Mesenteric fat pad (tissue), 1 donor: ENCODE measurements at places on chromosomes 2 and 18.
A peak's percentile ranks its signal among the peaks of the same experiment; 100 is the strongest.

- DNase-seq: no peak
Observed at GRCh38 chr2:234705108-234705507, 208.2 kb upstream of the ARL4C start.

DNA sequence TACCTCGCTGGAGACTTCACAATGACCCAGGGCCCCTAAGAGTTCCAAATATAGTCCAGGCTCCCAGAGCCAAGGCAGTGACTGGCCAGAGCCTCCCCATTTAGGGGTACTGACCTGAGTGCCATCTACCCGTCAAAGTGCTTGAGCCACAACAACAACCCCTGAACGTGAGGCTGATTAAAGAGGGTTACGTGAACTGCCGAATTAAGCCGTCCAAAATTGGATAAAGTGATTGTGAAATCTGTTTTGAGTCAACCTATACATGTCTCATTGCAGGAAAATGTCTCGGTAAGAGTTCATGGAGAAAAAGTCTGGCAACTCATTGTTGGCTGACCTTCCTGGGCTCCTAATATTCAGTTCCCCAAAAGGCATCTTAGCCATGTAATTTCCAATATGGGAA, 116.3 kb downstream of the TTC32 start:
- DNase-seq: no peak

DNA sequence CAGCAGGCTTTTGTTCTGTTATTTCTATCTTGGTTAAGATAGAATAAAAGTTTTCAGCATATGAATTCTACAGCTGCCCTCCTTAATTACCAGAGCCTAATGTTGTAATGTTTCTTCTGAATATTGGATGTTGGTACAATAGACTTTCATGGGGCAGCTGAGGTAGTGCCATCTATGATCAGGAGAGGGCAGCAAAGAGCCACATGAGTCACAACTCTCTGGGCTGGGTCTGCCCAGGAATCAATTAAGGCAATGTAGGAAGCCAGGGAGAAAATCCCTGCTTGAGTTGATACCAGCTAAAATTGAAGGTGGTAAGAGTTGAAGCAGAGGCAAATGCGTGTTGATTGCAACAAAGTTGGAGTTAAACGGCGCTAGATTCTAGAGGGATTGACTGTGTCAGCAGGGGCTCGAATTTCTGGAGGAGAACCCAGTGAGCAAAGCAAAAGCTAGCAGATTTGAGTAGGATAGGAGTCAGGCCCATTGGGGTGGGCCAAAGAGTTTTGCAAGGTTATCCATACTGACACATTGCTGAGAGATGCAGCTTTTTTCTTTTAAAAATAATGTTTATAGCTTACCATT, 10.6 kb upstream of the MC5R start:
- DNase-seq: no peak

DNA sequence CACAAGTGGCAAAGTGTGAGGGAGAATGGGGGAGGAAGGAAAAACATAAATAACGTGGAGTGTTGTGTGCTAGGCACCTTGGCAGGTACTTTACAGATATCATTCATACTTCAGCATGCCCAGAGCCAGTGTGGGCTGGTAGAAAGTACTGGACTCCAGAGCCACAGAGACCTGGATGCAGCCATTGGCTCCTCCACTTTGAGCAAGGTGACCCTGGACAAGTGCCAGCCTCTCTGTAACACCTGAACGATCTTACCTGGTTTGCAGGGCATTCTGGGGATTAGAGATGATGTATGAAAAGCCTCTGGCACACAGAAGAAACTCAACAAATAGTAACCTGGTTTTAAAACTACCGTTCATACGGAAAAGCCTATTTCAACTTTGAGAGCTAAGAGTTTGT, 6.3 kb downstream of the LOXHD1 start:
- DNase-seq: no peak

GRCh38 chr2:167686691-167687090, 560.7 kb downstream of the STK39 start:
- DNase-seq: no peak

- DNase-seq: no peak
Observed at GRCh38 chr2:178997477-178997876, 52.5 kb downstream of the CCDC141 start.

DNA sequence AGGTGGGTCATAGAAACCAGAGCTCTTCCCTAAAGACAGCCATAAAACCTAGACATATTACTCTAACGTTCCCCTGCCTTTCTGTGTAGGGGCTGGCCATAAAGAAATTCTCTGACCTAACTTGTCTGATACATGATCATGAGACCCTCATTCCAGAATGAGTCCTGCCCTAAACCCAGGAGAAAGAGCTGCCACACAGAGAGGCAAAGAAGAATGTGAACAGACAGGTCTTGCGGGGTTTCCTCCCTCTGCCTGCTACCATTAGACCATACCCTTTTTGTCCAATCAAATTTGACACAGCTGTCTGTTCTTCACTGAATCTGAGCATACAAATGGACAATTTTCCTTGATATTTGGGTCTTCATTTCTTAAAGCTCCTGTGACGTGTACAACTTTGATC, 198.8 kb upstream of the LHCGR start:
- no peak for DNase-seq

DNA sequence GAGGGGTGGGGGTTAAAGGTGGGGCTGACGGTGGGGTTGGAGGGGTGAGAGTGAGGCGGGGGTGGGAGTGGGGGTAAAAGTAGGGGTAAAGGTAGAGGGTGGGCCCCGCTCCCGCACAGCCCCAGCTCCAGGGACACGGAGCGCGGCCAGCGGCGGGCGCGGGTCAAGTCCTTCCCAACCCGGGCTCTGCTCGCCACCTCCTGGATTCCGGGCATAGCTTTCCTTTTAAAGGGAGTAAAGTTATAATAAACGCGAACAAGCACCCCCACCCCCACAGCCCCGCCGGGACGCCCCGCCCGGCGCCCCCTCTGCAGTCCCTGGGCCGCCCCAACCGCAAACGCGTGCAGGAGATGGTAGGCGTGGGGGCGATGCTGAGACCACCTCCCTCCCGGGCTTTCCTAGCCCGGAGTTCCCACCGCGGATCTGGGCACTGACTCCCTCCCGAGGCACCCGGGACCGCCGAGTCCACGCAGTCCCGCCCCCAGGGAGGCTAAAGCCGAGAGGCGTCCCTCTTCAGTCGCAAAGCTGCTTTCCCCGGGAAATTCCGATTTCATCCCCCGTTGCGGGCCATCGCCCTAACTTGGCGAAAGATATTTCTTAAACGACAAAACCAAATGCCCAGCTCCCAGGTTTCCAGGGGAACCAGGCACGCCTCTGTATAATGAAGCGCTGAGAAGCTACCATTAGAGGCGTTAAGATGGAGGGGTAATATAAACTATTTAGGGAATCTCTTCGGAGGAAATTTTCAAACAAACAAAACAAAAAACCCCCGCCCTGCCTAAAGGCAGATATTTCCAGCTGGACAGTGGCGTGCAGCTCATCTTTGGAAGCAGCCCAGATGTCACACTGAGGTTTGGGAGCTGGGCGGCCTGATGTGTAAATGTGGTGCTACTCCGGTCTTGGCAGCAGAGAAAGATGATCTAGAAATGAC, at the start of gene LIMS2:
Gene LIMS2 (minus strand): TSS at position 200 of the 931 bp plus-strand sequence. CDS start 506 bp downstream, outside the sequence.
- DNase-seq: peak; percentile 88

- DNase-seq: no peak
Observed at GRCh38 chr2:6370753-6371551, 494.8 kb downstream of the CMPK2 start.

GRCh38 chr2:170815746-170816503, 762 bp upstream of the GAD1 start:
- no peak for DNase-seq

GRCh38 chr2:240701091-240701735, 9.5 kb downstream of the AQP12A start:
- no peak for DNase-seq

GRCh38 chr2:63950414-63950813, 68.8 kb downstream of the VPS54 start:
- DNase-seq: no peak

DNA sequence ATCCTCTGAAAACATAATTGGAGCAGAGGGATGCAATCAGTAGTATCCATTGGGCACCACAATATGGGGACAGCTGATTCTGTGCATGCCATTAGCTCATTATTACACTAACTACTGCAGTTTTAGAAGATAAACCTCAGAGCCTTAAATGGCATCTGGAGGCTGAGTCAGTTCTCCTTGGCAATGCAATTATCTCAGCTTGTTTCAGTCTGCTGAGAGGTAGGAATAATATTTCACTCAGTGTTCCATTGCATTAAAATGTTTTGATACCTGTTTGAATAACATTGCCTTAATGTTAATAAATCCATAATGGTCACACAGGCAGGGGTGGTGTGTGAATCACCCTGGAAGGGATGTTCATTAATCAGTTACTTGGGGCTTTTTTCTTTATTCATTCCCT, 309.6 kb downstream of the LRRTM1 start:
- DNase-seq: no peak

GRCh38 chr2:45043174-45043573, 33.9 kb upstream of the SIX2 start:
- no peak for DNase-seq

DNA sequence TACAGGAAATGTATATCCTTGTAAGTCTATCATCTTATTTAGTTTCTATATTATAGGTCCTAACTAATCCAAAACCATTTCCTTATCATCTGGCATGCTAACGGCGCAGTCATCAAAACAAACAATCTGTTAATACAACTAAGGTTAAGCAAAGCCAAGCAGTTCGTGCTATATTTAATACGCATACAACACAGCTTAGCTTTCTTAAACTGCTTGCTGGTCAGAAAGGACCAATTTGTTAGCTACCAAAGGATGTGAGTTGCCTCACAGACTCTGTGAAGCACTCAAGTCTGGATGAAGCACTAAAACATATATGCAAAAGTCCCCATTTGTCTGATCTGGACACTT, 67.0 kb downstream of the ZEB2 start:
- no peak for DNase-seq

- no peak for DNase-seq
Observed at GRCh38 chr18:35422237-35422636, 45.1 kb upstream of the ZNF396 start.

GRCh38 chr18:48891721-48892120, 59.0 kb downstream of the SMAD7 start:
- DNase-seq: peak; percentile 76

DNA sequence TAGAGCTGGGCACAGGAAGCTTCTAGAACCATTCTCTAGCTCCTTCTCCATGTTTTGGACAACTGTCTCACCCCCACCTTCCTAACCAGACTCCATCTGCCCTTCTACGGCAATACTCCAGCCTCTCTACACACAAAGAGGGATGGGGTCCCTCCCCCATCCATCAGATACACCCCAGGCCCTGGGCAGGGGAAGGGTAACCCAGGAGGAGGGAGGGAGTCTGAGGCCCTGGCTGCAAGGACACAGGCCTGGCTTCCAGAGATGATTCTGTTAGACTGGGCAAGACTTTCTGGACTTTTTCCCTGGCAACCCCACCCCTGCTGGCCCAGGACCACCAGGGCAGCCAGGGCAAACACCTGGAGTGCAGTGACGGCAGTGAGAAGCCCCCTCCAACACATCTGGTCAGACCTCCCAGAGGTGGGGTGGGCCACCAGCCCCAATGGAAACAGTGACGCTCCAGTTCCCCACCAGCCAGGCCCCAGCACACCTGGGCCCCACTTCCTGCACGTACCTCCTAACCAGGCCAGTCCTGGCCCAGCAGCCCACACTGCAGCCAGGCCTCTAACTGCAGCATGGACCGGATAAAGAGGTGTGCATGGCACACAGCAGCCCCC, 6.5 kb downstream of the CYP26B1 start:
- DNase-seq: peak; percentile 75

DNA sequence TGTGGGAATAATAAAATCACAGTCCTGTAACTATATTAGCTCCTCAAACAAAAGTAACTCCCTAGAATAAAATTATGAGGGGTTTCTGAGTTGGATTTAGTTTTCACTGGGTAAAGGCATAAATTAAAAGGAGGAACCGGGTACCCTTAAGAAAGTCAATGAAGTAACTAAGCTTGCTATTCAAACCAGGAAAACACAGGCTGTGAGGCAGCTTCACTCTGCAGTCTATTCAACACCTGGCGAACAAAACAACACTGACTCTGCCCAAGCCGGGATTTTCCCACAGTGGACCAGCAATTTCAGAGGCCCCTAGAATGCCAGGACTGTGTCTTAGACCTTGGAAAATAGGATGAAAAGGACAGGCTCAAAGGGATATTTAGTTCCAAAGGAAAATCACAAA, 24.6 kb upstream of the CREB1 start:
- no peak for DNase-seq

GRCh38 chr18:75106746-75107145, 102.2 kb downstream of the PTGR3 start:
- peak; percentile 80 for DNase-seq

DNA sequence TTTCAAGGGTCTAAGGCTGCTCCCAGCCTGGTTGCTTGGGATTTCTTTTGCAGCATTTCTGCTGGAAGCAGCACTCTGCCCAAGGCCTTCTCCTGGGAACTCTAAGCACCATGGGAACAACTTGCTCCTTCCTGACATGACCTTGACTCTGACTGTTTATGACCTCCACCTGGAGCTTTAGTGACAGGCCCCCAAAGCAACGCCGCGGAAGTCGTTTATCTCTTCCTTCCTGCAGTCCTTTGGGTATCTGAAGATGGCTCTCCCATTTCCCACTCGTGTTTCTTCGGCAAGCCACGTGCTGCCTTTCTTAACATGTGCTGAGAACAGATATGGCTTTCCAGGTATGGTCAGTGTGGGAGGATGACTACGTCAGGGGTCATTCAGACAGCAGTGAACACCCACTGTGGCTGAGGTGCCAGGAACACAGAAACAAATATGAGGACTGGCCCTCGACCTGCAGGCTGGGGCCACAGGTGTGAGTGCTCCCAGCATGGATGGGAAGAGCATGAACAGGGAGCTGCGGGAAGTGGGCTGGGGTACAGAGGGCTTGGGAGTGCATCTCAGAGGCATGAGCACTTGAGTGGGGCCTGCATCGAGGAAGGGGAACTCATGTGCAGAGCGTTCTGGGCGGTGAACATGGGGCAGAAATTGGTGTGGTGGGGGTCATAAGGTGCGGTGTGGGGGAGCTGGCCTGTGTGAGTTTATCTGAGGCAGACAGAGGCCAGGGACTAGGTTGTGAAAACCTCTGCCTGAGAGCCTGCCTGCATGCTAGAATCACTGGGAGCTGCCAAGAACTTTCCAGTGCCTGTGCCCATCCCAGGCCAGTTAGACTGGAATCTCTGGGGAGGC, 140.5 kb downstream of the TSN start:
- DNase-seq: no peak

GRCh38 chr2:216740557-216741222, 45.3 kb upstream of the IGFBP5 start:
- DNase-seq: peak; percentile 22

DNA sequence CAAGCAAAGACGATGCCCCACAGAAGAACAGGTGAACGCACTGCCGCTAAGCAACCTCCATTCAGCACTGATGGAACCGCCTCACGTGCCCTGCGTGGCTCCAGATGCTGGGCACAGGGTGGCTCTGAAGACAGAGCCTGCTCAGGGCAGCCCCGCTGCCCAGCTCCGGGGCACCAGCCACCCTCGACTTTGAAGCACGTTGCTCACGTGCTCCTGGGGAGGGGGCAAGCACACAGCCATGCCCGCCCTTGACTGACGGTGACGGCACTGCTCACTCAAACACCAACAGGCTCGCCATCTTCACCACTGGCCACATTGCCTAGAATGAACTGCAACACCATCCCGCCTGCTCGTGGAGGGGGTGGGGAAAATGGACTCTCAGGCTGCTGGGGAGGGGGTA, 251.3 kb downstream of the HDAC4 start:
- DNase-seq: peak; percentile 88

GRCh38 chr2:69773206-69773605, 31.3 kb downstream of the ANXA4 start:
- DNase-seq: no peak
